ENCODE measurements at places on chromosomes 5 and 9.
A peak's percentile ranks its signal among the peaks of the same experiment; 100 is the strongest.

DNA sequence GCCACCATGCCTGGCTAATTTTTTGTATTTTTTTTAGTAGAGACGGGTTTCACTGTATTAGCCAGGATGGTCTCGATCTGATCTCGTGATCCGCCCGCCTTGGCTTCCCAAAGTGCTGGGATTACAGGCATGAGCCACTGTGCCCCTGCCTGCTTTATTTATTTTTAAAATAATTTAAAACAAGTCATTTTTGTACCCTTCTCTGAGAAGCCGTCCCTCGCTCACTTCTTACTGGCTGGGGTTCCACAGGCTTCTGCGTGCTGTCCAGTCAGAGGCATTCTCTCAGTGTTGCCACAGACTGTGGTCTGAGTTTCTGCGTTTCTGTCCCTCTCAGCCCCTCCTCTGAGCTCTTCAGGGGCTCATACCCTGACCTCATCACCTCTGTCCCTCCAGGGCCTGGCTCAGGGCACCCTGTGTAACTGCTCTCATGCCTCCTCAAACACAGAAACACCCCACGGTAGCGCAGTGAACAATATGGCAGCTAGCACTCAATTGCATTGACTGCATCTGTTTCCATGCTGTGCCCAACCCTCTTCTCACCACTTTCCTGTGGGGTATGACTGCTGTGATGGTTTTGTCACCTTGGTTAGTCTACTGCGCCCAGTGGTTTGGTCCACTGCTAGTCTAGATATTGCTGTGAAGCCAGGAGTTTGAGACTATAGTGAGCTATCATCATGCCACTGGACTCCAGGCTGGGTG, 44.3 kb upstream of the SH3PXD2B start:
- DNase-seq: no peak

- no peak for DNase-seq
Measured at GRCh38 chr9:123679330-123679987, 250.5 kb downstream of the DENND1A start.

DNA sequence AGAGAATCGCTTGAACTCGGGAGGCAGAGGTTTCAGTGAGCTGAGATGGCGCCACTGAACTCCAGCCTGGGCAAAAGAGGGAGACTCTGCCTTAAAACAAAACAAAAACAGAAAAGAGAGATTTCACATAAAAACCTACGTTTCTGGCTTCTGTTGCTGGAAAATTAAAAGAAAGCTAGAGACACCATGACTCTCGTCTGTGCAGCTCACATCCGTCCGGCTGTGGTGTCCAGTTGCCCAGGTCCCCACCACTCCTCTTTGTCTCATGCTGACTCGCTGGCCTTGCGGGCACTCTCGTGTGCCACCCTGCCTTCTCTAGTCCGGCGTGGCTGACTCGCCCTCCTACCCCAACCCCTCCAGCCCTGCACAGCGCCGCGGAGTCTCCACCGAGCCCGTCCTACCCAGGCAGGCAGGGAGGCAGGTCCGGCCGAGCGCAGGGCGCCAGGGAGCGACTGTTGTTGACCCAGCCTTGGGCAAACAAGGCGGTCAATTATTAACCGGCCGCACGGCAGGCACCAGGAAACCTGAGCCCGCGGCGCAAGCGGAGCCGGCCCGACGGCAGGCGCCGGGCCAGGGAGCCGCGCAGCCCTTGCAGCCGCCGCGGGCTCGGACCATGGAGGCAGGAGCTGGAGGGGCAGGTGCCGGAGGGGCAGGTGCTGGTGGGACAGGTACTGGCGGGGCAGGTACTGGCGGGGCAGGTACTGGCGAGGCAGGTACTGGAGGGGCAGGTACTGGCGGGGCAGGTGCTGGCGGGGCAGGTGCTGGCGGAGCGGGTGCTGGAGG, at the start of gene PRRT1B:
Gene PRRT1B, plus strand, starts transcription at position 521 of the 783 bp plus-strand sequence. Its CDS starts 93 bp downstream, at position 614.
- DNase-seq: no peak

DNA sequence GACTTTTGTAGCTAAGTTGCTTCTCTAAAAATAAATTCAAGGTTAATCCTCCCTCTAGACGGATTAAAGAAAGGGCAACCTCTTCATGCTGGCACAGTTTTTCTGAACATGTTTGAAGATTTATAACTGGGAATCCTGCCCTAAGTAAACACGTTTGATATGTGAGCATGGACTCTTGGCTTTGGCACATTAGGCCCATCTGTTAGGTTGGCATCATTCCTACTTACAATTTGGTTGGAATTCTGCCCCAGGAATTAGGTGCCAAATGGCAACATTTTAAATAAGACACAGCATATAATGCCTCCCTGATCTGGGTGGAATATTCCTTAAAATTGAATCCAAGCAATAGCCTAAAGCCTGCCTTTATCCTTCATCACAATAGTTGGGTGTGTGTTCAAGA, 372.3 kb upstream of the CDH18 start:
- DNase-seq: peak; percentile 37

DNA sequence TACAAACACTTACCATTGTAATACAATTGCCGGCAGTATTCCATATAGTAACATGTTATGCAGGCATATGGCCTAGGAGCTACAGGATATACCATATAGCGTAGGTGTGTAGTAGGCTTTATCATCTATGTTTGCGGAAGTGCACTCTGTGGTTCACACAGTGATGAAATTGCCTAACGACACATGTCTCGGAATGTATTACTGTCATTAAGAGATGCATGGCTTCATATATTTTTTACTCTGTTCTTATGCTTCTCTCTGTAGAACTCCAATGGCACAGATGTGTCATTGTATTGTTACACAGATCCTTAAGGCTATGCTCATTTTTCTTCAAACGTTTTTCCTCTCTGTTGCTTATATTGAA, 19.2 kb upstream of the ANKRD18A start:
- DNase-seq: no peak

- DNase-seq: no peak
Measured at GRCh38 chr9:61665330-61665751, 475.5 kb downstream of the SPATA31A7 start.

- DNase-seq: no peak
Measured at GRCh38 chr5:128772356-128772755, 192.9 kb upstream of the SLC27A6 start.

GRCh38 chr5:171270136-171270535, 38.9 kb upstream of the TLX3 start:
- DNase-seq: no peak

GRCh38 chr9:115649991-115650472, 503.6 kb upstream of the PAPPA start:
- no peak for DNase-seq

- no peak for DNase-seq
Measured at GRCh38 chr5:8912106-8912505, 633.8 kb downstream of the SEMA5A start.

DNA sequence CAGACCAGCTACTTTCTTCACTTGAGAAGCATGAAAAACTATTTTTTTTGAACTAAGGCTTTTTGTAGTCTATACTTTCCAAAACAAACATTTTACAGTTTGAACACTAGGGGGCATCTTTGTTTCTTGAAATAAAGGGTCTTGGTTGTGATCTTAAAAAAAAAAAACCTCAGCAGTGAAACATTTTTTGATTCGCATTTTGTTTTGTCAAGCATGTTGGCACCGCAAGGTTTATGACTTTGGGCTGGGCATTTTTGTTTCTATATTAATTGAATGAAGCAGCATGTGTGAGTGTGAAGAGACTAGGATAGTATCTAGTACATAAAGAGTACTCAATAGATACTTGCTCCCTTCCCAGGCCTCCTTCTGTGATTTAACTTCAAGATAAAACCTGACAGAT, 31.6 kb upstream of the ACOT12 start:
- DNase-seq: peak; percentile 64

DNA sequence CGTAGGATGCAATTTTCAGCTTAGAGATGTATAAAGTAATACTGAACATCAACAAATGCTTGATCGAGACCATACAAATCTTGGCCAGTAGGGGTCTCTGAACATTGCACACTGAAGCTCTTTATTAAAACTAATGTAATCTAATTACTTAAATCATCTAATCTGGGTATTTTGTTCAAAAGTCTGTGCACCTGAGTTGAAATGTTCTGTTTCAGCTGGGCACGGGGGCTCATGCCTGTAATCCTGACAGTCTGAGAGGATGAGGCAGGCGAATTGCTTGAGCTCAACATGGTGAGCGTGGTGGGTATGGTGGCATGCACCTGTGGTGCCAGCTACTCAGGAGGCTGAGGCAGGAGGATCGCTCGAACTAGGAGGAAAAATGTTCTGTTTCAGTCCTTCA, 41.0 kb downstream of the ESM1 start:
- peak; percentile 2 for DNase-seq

DNA sequence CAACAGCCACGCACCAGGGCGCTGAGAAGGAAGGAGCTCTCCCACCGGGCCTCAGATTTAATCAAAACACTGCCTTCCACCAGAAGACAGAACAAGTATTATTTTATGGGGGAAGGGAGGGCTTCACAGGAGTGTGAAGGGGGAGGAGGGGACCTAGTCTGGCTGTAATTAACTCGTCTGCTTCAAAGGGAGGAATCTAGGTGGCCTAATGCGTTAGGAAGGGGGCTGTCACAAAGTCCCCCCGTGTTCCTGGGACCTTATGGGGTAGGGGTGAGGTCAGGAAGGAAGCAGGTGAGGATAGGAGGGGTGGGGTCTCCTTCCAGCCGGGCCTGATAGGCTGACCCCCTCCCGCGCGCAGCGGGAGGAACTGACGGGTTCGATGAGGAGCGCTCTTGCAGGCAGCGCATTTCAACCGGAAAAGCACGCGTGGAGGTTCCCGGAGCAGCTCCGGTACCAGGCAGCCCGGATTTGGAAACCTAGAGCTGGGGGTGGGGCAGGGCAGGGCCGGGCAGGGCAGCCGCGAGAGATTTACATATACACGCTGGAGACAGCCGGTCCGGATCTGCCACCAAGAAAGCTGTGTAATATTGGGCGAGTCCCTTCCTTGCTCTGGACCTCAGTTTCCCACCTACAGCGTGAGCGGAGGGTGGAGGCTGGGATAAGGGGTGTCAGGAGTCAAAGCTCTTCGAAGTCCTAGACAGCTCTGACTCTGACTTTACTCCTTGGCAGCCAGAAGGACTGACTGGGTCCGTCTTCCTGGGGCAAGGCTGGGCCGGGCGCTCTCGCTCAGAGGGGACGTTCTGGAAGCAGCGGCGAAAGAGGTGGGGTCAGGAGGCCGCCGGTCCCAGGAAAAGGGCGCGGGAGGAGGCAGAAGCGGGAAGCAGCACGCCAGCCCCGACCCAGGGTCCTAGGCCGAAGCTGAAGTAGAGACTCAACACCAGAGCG, 1.8 kb downstream of the SHB start:
- DNase-seq: peak; percentile 65

DNA sequence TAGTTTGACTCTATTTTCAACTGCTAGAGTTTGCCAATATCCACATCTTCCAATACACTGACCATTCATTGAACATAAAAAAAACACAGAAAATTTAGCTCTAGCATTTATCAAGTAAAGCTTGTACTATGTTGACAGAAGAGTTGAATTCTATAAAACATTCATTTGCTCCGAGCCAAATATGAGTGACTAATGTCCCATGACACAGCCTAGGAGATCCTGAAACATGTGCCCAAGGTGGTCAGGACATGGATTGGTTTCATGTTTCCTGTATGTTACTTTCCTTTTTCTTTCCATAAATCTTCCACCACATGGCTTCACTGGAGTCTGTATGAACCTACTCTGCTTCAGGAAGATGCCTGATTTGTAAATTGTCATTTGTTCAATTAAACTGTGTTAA, 122.4 kb upstream of the PRDM9 start:
- DNase-seq: no peak

DNA sequence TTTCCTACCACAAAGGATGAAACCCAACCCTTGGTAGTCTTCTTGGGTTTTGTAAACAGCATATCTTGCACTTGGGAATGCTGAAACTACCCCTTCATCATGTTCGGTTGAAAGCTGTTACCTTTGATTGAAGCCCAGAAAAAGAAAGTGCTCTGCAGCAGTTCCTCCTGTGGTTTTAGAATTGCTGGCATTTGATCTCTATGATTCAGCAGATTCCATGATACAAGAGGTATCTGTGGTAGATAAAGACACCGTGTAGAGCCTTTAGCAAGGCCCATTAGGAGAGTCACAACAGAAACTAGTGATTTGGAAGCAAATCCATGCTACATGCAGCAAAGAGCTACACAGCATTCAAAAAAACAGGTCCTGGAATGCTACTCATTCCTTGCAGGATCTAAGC, 557.0 kb downstream of the TLE1 start:
- DNase-seq: no peak

GRCh38 chr5:122138356-122138755, 9.0 kb downstream of the ZNF474 start:
- DNase-seq: no peak

GRCh38 chr9:97627624-97628023, 5.5 kb downstream of the TSTD2 start:
- no peak for DNase-seq

DNA sequence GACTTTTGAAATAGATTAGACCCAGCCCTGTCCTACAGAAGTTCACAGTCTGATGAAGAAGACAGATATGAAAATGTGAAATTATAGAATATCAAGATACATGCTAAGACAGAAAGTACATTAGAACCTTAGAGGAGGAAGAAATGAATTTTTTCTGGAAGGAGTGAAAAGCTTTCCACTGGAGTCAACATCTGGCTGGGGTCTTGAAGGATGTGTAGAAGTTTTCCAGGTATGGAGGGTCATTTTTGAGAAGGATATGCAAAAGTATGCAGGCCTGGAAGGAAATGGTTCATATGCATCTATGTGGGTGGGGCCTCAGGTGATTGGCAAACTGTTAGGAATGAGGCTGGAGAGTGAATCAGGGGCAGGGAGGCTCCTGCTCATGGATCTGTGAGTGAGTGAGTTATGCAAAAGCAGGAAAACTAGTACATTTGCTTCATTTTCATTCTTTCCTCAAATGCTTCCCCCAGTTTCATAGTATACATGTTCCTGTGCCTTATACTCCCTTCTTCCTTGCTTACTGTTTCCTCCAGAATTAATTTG, 142.3 kb downstream of the GRIA1 start:
- DNase-seq: no peak

- peak; percentile 27 for DNase-seq
Measured at GRCh38 chr9:130663258-130663976, 977 bp upstream of the PRDM12 start.

DNA sequence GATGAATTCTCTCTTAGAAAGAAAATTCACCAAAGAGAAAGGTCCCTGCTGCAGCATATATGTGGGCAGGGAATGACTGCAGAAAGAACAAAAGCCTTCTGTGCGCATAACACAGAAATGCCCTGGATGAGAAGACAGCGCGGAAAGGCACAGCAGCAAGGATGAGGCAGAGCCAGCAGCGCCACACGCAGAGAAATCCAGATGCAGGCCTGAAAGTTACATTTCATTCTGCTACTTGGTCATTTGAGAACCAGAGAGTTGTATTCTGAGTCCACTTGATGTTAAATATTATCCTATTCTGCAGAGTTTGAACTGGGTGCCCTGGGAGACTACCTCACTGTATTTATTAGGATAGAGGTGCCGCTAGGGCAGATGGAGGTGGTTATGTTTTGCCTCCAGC, 68.5 kb downstream of the GLDC start:
- no peak for DNase-seq

Measured in NCI-H82 (cell line).